SK-N-SH (cell line): ENCODE measurements at places on chromosomes 2 and 18. TPM values are rescaled to one million over a fixed set of nuclear protein-coding genes. Genes with fewer than 3 reads are reported as not detected.

The PID1 gene
- polyA plus RNA-seq: 0.06 and 0.16 TPM in 2 replicates

The CYP20A1 gene
- 10.6 and 12.3 TPM in 2 replicates for polyA plus RNA-seq

The NAT8 gene
- polyA plus RNA-seq: not detected in 2 replicates

The MAPK4 gene
- polyA plus RNA-seq: 0.02 TPM in 2 replicates

The GREB1L gene
- under 0.01 TPM in 1 of 2 replicates, not detected in the other for polyA plus RNA-seq

The SH2D6 gene
- 0.33 and 0.42 TPM in 2 replicates for polyA plus RNA-seq

The FSHR gene
- polyA plus RNA-seq: not detected in 2 replicates

The TMEM198 gene
- polyA plus RNA-seq: 4.7 and 7.0 TPM in 2 replicates

The LRRTM4 gene
- polyA plus RNA-seq: 0.10 and 0.39 TPM in 2 replicates

The RAB11FIP5 gene
- 16.4 and 17.1 TPM in 2 replicates for polyA plus RNA-seq

DNA sequence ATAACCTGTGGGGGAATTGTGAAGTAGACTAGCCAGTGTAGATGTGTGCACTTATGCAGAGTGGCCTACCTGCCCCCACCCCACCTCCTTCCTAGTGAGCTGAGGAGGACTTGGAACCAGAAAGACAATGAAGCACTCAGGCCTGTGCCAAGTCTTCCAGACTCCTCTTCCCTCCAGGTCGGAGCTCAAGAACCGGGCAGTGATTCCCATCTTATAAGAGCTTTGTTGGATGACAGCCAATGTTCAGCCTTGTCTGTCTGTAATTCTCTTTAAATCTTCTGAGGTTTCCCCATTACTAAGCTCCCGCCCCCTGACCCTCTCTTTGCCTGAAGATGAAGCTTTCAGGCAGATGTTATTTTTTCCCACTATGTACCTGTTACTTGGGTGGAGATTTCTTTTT, 121.0 kb downstream of the SMAD2 start:
- no peak overlapping the region for H3K4me3 ChIP-seq
- no peak overlapping the region for H3K27ac ChIP-seq
- no peaks in the 10 kb centered on the region for H3K27me3 ChIP-seq
- no peak for DNase-seq
- H3K4me1 ChIP-seq: peaks cover 8% of the 10 kb centered on the region; the same call in 1 of the 2 replicates

GRCh38 chr2:1743396-1744150, 742 bp downstream of the PXDN start:
- H3K4me1 ChIP-seq: peaks cover 50% of the 10 kb centered on the region
- peak; percentile 89 for DNase-seq
- H3K27ac ChIP-seq: peak overlapping the region; percentile 98

- H3K27me3 ChIP-seq: no peaks in the 10 kb centered on the region
- H3K4me1 ChIP-seq: no peaks in the 10 kb centered on the region
- H3K36me3 ChIP-seq: no peaks in the 10 kb centered on the region
- H3K4me3 ChIP-seq: no peak overlapping the region
- H3K27ac ChIP-seq: no peak overlapping the region
Measured at GRCh38 chr2:214088536-214088935, 322.3 kb upstream of the VWC2L start.

GRCh38 chr18:76142611-76143010, 352.4 kb downstream of the ZNF516 start:
- H3K4me3 ChIP-seq: no peak overlapping the region
- no peak overlapping the region for H3K27ac ChIP-seq
- DNase-seq: no peak
- H3K4me1 ChIP-seq: no peaks in the 10 kb centered on the region

DNA sequence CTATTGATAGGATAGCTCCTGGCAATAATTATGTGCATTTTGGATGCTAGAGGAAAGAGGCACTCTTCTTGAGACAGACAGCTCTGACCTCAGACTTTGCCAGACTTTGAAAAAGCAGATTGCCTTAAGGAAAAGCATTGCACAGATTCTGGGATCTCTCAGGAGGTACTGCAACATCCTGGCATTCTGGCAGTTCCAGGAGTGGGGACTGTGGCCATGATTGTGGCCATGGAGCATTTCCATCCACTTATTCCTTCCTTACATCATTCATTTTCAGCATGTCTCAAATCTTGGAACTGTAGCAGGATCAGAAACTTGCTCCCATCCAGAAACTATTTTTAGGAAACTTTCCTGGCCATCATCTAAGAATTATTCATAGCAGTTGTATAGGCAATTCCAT, 144.9 kb upstream of the FOSL2 start:
- no peaks in the 10 kb centered on the region for H3K36me3 ChIP-seq
- H3K4me3 ChIP-seq: no peak overlapping the region
- H3K27ac ChIP-seq: no peak overlapping the region
- H3K27me3 ChIP-seq: no peaks in the 10 kb centered on the region
- no peak for DNase-seq
- no peaks in the 10 kb centered on the region; the same call in 1 of the 2 replicates for H3K4me1 ChIP-seq

DNA sequence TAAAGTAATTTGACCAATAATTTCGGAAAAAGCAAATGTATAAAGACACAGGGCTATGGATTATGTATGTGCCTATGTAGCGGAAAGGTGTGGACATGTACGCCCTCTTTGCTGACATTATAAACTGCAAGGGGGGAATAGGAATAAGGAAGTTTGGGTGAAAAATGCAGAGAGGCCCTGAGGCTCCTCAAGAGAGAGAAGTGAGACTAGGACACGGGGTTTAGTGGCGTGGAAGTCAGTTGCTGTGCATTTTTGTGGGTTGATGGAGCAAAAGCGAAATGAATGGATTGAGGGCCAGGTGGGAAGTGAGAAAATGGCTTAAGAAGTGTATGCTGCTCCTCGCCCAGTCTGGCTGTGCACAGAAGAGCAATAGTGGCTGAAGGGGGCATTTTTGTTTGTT, 96.2 kb upstream of the B3GNT7 start:
- no peaks in the 10 kb centered on the region for H3K27me3 ChIP-seq
- H3K27ac ChIP-seq: no peak overlapping the region
- peaks cover 16% of the 10 kb centered on the region for H3K36me3 ChIP-seq
- H3K4me1 ChIP-seq: no peaks in the 10 kb centered on the region

DNA sequence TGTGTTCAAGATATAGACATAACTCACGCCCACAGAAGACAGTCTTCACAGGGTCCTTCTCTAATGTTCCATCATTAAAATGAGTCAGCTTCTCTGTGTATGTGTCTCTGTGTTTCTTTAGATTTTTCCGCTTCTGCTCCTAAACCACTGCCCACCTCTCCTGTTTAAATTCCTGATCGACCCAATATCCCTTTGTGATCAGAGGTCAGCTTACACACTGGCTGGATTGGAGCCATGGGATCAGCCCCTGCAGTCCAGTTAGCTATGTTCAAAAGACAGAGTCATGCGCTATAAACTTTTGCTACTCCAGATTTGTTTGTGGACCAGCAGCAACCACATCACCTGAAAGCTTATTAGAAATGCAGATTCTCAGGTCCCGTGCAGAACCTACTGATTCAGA, 229.2 kb downstream of the C1D start:
- no peak for DNase-seq
- H3K27ac ChIP-seq: no peak overlapping the region
- H3K4me3 ChIP-seq: no peak overlapping the region
- H3K36me3 ChIP-seq: no peaks in the 10 kb centered on the region

DNA sequence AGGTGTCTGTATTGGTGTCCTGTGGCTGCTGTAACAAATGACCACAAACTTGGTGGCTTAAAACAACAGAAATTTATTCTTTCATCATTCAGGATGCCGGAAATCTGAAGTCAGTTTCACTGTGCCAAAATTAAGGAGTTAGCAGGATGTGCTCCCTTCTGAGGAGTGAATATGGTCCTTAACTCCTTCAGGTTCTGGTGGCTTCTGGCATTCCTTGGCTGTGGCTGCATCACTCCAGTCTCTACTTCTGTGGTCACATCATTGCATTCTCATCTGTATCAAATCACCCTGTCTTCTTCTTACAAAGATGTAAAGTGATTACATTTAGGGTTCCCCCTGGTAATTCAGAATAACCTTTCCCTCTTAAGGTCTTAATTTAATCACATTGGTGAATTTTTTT, 12.6 kb downstream of the GPD2 start:
- H3K27ac ChIP-seq: no peak overlapping the region
- no peak for DNase-seq
- H3K27me3 ChIP-seq: no peaks in the 10 kb centered on the region
- H3K36me3 ChIP-seq: no peaks in the 10 kb centered on the region

GRCh38 chr2:130966775-130967490, 126.3 kb downstream of the FAM168B start:
- no peaks in the 10 kb centered on the region for H3K36me3 ChIP-seq
- H3K4me1 ChIP-seq: no peaks in the 10 kb centered on the region
- H3K4me3 ChIP-seq: no peak overlapping the region
- H3K27ac ChIP-seq: no peak overlapping the region

DNA sequence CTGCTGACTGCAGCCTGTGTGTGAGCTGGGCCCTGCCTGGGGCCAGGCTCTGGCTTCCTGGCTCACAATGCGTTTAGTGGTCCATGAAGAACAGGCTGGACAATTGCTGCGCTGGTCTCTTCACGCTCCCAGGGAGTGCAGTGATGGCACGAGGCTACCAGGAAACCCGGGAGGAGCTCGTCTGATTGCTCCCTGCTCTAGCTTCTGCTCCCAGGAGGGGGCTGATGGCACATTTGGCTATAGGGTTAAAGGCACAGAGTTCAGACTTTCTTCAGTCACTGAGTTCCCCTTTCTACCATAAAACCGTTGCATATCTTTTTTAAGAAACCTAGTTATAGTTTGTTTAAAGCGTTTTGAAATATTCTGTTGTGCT, 60.1 kb downstream of the KCNF1 start:
- peaks cover 8% of the 10 kb centered on the region; the same call in 1 of the 2 replicates for H3K4me1 ChIP-seq
- H3K27me3 ChIP-seq: peaks cover 47% of the 10 kb centered on the region
- no peak overlapping the region for H3K27ac ChIP-seq
- peak; percentile 68 for DNase-seq
- H3K36me3 ChIP-seq: no peaks in the 10 kb centered on the region
- H3K4me3 ChIP-seq: no peak overlapping the region

GRCh38 chr18:9681217-9681616, 26.9 kb upstream of the RAB31 start:
- H3K36me3 ChIP-seq: no peaks in the 10 kb centered on the region
- no peaks in the 10 kb centered on the region for H3K27me3 ChIP-seq
- H3K27ac ChIP-seq: no peak overlapping the region
- DNase-seq: no peak
- H3K4me1 ChIP-seq: no peaks in the 10 kb centered on the region; the same call in 1 of the 2 replicates
- H3K4me3 ChIP-seq: no peak overlapping the region

GRCh38 chr18:40055262-40055661, 1899.8 kb upstream of the PIK3C3 start:
- no peak overlapping the region for H3K27ac ChIP-seq
- H3K4me1 ChIP-seq: no peaks in the 10 kb centered on the region; the same call in 1 of the 2 replicates
- no peak overlapping the region for H3K4me3 ChIP-seq
- no peaks in the 10 kb centered on the region for H3K36me3 ChIP-seq

DNA sequence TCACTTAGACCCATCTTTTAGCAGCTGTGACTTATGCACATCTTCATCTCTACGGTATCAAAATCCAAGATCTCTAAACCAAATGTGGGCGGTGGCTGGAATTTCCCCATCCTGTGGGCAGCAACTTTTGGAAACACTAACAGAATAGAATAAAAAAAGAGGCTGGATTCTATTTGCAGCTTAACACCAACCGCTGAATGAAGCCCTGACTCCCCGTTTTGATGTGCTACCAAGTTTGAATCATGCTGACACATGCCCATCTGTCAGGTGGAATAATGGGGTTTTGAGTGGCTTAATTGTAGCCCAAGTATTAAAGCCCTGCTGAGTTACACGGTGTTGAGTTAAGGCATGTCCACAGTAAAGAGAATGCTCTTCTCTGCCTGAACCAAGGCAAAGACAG, 165.2 kb downstream of the MTCL1 start:
- H3K36me3 ChIP-seq: no peaks in the 10 kb centered on the region
- no peaks in the 10 kb centered on the region for H3K4me1 ChIP-seq
- no peak overlapping the region for H3K27ac ChIP-seq
- no peak for DNase-seq
- no peaks in the 10 kb centered on the region for H3K27me3 ChIP-seq

- no peaks in the 10 kb centered on the region for H3K27me3 ChIP-seq
- peak overlapping the region; percentile 93 for H3K27ac ChIP-seq
- no peaks in the 10 kb centered on the region for H3K36me3 ChIP-seq
- DNase-seq: peak; percentile 20
Measured at GRCh38 chr2:190466819-190467446, 58.8 kb downstream of the MFSD6 start.

DNA sequence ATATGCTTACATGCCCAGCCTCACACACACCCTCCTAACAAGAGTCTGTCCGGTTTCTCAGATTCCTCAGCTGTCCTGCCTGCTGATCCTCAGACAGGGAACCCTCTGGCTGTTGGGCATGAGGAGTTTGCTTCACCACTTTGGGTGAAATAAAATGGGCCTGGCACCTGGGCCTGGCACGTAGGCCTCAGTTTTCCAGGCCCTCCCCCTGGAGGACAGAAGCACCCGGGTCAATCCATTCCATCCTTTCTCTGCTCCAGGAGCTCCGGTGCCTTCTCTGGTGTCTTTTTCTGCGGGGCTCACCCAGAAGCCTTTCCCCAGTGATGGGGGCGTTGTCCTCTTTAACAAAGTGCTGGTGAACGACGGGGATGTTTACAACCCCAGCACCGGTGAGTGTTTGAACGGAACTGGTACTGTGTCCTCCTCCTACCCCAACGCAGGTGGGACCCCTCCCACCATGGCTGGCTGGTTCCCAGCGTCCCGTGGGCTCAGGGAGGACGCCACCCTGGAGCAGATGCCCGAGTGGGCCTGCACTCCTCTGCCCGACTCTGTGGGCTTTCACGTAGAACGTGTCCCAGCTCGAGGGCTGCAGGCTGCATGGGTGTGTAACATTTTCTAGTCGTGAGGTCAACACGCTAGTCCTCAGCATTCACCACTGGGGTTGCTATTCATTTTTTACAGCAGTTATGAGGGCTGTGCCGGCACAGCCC, 62.8 kb downstream of the EMILIN2 start:
- peaks cover 7% of the 10 kb centered on the region; the same call in 1 of the 2 replicates for H3K4me1 ChIP-seq
- H3K27ac ChIP-seq: no peak overlapping the region
- no peak for DNase-seq

GRCh38 chr18:10128921-10129501, 215.2 kb downstream of the VAPA start:
- no peaks in the 10 kb centered on the region for H3K27me3 ChIP-seq
- no peaks in the 10 kb centered on the region for H3K36me3 ChIP-seq
- no peak overlapping the region for H3K27ac ChIP-seq
- H3K4me3 ChIP-seq: no peak overlapping the region

- peaks cover 16% of the 10 kb centered on the region; the same call in 1 of the 2 replicates for H3K4me1 ChIP-seq
- H3K27ac ChIP-seq: no peak overlapping the region
- no peak for DNase-seq
- no peak overlapping the region for H3K4me3 ChIP-seq
- H3K36me3 ChIP-seq: no peaks in the 10 kb centered on the region
- H3K27me3 ChIP-seq: no peaks in the 10 kb centered on the region
Measured at GRCh38 chr2:30661173-30662107, 145.8 kb downstream of the CAPN13 start.
